Left ventricle myocardium inferior (tissue), 1 donor: ENCODE measurements at places on chromosomes 11 and 22. TPM values are rescaled to one million over a fixed set of nuclear protein-coding genes. Genes with fewer than 3 reads are reported as not detected.

OR4A16 gene
- not detected for total RNA-seq

KLHDC7B gene
- total RNA-seq, result not detected

RASSF10 gene
- total RNA-seq, result 0.25 TPM

ROBO4 gene
- total RNA-seq, result 20.7 TPM

CAT gene
- total RNA-seq, result 126 TPM

SLC22A24 gene
- not detected for total RNA-seq

KRTAP5-9 gene
- not detected for total RNA-seq

RIC3 gene
- 12.9 TPM for total RNA-seq

AMPD3 gene
- total RNA-seq, result 3.4 TPM

DNA sequence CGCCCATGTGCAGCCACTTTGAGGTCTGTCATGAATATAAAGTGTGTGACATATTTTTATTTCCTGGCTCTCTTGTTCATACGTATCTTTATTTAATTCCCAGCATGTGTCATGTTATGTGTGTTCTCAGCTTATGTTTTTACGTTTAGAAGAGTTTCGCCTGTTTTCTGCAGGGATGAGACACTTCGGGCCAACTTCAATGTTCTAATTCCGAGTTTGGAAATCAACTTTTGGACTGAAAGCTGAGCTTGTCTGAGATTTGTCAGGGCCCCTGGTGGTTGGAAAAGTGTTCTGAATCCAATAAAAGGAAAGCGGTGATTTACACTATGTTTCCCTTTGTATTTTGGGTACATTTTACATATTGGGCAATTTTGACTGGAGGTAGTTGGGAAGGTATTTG, 810.7 kb downstream of the TBC1D22A start:
- no peak for DNase-seq

DNA sequence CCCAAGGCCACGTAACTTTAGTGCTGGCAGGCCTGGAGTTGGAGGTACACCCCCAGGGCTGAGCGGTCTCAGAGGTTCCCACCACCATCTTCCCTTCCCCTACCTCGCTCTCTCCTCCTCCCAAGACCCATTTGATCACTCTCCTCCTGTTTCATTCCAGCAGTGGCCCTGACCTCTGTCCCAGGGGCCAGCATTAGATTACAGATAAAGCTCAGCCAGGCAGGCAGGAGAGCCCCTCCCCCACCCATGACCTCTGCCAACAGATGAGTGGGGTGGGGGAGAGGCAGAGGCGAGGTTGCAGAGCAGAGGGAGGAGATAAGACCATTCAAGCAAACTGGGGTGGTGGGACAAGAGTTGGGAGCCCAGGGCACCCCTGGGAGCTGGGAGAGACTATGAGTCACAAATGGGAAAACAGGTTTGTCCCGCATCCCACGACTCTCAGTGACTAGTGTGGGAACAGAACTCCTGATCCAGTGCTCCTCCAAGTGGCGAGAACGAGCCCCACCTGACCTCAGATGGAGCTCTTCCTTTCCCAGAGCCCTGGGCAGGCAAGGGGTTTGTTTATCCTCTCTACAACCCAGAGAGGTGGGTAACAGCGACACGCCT, 367.9 kb downstream of the MN1 start:
- no peak for DNase-seq

DNA sequence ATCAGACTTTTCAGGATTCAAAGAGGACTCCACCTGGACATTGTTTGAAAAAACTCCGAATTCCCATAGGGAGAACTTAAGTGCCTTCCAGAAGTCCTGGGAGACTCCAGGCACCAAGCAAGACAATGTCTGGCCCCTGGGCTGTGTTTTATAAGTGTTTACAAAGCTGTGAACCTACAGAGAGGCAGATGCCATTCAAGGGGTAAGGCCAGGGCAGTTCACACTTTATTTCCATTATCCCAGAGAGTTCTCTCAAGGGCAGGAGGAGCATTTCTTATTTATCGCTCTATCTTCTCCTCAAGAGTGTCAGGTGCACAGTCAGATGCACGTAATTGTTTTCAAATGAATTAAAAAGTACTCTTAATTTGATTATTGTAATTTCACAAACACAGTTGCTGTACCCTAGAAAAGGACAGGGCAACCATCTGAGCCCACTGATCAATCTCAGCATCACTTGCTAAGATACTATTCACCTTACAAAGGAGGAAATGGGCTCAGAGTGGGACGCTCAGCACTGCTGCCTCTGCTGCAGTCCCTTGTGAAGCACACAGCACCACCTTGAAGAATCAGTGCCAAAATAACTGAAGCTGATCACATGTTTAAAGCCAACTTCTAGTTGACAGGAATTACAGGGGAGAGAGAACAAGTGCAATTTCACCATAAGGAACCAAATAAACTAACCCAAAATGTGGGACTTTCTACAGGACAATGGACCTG, 35.0 kb downstream of the RASSF10 start:
- no peak for DNase-seq

DNA sequence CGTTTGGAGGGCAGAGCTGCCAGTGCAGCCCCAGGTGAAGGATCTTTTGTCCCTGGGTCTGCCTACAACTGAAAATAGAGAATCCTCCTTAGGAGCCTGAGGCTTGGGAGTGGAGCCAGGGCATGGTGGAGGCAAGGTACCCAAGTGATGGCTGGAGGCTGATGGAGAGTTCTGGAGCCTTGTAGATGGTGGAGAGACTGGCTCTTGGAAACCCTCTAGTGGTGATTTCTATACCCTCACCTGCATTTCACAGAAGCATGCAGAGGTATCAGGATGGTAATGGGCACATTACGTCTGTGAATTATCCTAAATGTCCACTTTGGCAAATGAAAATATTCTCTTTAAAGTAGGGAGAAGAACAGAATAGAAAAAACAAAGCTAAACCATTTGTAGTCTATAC, 44.4 kb downstream of the INSC start:
- DNase-seq, result no peak

- DNase-seq, result no peak
Observed at GRCh38 chr11:95255251-95256145, 24.5 kb upstream of the SESN3 start.

DNA sequence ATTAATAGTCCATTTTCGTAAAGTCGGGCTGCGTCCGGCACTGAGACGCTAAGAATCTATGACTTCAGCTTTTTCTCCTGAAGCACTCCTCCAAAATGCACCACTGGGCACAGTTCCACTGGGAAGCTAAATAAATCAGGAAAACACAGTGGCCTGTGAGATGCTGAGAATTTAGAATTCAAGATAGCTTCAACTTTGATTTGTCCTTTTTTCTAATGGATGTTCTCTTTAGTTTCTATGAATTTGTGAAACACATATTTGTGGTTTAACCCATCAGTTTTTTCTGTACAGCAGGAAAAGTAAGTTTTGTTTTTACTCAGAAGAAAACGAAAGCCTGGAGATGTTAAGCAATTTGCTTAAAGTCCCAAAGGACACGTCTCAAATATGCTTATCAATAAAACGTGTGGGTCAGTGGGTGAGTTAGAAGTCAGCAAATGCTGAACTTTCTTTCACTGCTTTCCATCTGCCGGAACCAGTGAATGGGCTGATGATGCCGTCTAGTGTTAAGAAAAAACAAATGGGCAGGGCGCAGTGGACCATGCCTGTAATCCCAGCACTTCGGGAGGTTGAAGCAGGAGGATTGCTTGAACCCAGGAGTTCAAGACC, 40.7 kb upstream of the CLMP start:
- no peak for DNase-seq

- DNase-seq, result no peak
Observed at GRCh38 chr11:73229896-73230875, 12.1 kb downstream of the P2RY2 start.

DNA sequence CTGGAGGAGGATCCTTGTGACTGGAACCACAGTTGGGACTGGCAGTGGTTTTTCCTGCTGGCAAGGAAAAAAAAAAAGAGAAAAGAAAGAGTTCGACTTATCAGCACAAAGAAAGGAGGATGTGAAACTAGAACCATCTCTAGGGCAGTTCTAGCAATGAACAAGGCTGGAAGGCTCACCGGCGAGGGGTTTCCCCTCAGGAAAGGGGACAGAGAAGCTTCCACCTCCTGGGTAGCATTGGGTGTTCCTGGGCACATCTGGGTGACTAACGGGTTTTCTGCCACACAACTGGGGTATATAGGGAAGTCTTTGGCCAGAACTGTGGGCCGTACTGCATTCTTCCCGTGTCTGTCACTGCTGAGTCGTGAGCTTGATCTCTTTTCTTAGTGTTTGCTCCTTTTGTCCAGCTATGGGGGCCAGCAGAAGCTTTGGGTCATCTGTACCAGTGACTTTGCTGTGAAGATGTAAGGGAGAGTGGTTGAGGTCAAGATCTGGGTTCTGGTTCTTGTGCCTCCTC, 109.4 kb upstream of the OR4B1 start:
- DNase-seq, result no peak

GRCh38 chr11:8218840-8219239, 44.8 kb downstream of the LMO1 start:
- DNase-seq, result no peak

- DNase-seq, result no peak
Observed at GRCh38 chr11:84146826-84147225, 860.7 kb upstream of the CCDC90B start.

- DNase-seq, result no peak
Observed at GRCh38 chr22:46961591-46962295, 199.3 kb downstream of the TBC1D22A start.

DNA sequence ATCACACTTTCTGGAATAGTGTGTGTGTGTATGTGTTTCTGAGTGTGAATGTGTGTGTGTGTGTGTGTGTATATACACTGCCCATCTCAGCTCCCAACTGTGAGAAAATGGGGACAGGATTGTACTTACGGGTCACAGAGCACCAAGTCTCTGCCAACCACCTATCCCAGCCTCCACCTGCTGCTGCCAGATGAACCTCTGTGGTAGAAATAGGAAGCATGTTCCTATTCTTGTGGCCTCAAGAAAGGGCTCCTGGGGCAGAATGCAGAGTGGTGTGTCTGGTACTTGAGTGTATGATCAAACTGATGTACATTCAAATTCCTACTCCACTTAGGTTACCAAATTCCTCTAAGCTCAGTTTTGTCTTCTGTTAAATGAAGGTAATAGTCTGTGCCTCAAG, 14.6 kb downstream of the UBASH3B start:
- DNase-seq, result no peak

DNA sequence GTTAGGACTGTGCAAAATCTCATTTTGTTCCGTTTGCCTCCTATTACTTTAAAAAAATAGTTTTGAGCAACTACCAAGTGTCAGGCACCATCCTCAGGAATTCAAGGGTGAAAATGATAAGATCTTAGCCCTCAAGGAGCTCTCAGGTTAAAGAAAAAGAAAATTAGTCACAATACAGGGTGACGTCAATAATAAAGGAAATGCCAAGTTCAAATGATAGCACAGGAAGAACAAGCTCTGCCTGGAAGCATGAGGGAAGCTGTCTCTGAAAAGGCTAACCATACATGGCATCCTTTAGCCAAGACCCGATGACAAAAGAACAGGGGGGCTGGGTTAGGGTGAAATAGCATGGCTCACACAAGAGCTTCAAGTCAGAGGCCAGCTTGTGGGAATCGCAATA, 11.1 kb upstream of the MPZL2 start:
- DNase-seq, result no peak

DNA sequence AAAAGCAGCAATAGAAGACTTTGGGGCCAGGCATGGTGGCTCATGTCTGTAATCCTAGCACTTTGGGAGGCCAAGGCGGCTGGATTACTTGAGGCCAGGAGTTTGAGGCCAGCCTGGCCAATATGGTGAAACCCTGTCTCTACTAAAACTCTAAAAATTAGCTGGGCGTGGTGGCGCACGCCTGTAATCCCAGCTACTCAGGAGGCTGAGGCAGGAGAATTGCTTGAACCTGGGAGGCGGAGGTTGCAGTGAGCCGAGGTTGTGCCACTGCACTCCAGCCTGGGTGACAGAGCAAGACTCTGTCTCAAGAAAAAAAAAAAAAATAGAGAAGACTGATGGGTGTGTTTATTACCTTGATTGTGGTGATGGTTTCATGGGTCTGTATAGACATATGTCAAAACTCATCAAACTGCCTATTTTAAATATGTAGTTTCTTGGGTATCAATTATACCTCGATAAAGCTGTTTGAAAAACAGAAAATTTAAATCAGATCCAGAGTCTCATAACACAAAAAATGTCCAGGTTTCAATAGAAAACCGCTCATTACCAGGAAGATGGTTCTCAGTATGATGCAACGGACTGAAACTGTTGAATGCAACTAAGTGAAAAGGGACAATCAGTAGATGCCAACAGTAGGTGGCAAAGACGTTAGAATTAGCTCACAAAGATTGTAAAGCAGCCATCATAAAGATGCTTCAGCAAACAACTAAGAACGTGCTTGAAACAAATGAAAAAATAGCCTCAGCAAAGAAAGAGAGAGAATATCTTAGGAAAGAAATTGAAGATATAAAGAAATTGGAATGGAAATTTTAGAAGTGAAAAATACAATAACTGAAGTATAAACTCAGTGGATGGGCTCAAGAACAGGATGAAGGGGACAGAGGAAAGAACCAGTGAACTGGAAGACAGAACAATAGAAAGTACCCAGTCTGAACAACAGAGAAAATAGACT, 33.1 kb upstream of the SEPTIN5 start:
- no peak for DNase-seq

- no peak for DNase-seq
Observed at GRCh38 chr11:9708544-9708943, 44.7 kb downstream of the SWAP70 start.

- DNase-seq, result no peak
Observed at GRCh38 chr11:1070594-1071462, 3.8 kb upstream of the MUC2 start.

- DNase-seq, result no peak
Observed at GRCh38 chr11:10261821-10262220, 32.2 kb downstream of the SBF2 start.

DNA sequence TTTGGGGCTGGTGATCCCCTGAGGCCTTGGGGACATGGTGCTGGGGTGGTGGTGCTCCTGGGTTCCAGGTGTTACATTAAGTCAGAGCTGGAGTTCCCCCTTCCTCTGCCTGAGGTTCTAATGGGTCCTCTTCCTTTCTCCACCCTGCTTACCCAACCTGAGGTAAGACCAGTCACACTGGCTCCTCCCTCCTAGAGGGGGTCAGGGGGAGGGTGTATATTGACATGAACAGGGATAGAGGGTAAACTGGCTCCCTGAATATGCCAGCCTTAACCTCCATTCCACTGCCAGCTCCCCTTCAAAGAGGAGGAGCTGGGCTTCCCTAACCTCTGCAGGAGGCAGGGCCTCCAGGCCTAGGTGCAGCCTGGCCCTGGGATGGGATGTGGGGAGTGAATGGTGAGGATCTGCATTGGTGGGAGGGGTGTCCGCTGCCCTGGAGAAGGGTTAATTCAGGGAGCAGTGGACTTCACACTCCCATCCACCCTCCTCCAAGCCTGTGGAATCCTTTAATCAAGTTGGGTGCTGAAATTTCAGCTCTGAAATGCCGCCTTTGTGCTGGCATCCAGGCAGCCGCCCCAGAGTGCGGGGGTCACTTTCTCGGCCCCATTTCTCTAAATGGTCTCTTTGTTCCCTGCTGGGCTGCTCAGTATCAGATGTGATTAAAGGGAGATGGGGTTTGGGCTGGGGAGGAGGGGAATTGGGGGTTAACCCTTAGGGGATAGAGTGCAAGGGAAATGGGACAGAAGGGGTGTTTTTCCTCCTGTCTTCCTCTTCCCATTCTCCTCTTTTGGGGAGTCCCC, 15.2 kb downstream of the POLR2F start:
- DNase-seq, result no peak

- DNase-seq, result no peak
Observed at GRCh38 chr11:40397141-40397540, 1062.3 kb downstream of the LRRC4C start.

GRCh38 chr11:131678658-131679340, 308.4 kb downstream of the NTM start:
- no peak for DNase-seq
